ENCODE measurements at places on chromosomes 11 and 22.
A peak's percentile ranks its signal among the peaks of the same experiment; 100 is the strongest.

DNA sequence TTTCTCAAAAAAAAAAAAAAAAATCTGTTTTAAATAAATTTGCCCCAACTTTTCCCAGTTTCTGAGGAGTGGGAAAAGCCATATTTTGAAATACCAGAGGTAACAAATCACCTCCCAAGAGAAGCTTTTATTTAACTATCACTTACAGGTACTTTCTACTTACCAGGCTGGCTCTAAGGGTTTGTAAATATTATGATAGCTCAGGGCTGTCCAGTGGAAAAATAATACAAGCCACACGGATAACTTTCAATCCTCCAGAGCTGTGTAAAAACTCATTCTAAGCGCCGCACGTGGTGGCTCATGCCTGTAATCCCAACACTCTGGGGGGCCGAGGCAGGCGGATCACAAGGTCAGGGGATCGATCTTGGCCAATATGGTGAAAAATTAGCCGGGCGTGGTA is 5.6 kb upstream of the SEC14L4 start:
- no peak for DNase-seq

DNA sequence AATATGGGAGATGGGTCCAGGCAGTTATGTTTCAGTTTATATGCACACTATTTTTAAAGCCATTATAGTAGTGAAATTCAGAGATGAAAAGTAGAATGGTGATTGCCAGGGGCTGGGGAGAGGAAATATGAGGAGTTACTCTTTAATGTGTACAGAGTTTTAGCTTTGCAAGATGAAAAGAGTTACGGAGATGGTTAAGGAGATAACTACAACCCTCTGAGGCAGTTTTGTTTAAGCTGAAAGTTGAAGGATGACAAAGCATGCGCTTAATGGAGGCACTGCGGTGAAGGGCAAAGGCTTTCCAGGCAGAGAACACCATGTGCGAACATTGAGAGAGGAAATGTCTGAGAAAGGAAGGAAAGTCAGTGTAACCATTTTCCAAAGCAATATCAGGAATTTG is 18.2 kb upstream of the BMAL1 start:
- DNase-seq = no peak

- no peak for DNase-seq
Observed at GRCh38 chr11:111986589-111986988, 38.6 kb upstream of the DLAT start.

- peak; percentile 62 for DNase-seq
Observed at GRCh38 chr11:119373921-119374631, 7.4 kb downstream of the USP2 start.

Data from GF-D8 (cell line).